ENCODE measurements at places on chromosomes 5 and 9. TPM values are rescaled to one million over a fixed set of nuclear protein-coding genes. Genes with fewer than 3 reads are reported as not detected.

CNTFR gene
- total RNA-seq = 3.7 TPM

GMCL2 gene
- total RNA-seq = not detected

PLAC8L1 gene
- not detected for total RNA-seq

C9orf72 gene
- 16.1 TPM for total RNA-seq

OGN gene
- total RNA-seq = 3.8 TPM

KCNV2 gene
- total RNA-seq = not detected

IZUMO3 gene
- not detected for total RNA-seq

PAPPA gene
- 10.2 TPM for total RNA-seq

FBXO10 gene
- total RNA-seq = 6.7 TPM

NRG2 gene
- 1.9 TPM for total RNA-seq

PCDHB16 gene
- 5.1 TPM for total RNA-seq

CCL27 gene
- total RNA-seq = not detected

TOR4A gene
- total RNA-seq = 23.8 TPM

CCL28 gene
- 22.8 TPM for total RNA-seq

EIF4EBP3 gene
- 22.6 TPM for total RNA-seq

WDR31 gene
- 8.7 TPM for total RNA-seq

GGTA1 gene
- total RNA-seq = 11.0 TPM

EMB gene
- 25.0 TPM for total RNA-seq

ZCCHC9 gene
- 20.1 TPM for total RNA-seq

FGFR4 gene
- total RNA-seq = 72.6 TPM

TAS2R1 gene
- not detected for total RNA-seq

PCDH12 gene
- 14.1 TPM for total RNA-seq

IFNA2 gene
- total RNA-seq = not detected

CRB2 gene
- 0.88 TPM for total RNA-seq

KLF9 gene
- total RNA-seq = 100 TPM

ADAMTS2 gene
- 13.6 TPM for total RNA-seq

ADAMTS19 gene
- not detected for total RNA-seq

PCDHB3 gene
- total RNA-seq = 3.1 TPM

MRRF gene
- 44.9 TPM for total RNA-seq

CRHBP gene
- total RNA-seq = 8.6 TPM

ANKRD31 gene
- 0.38 TPM for total RNA-seq
